Lung microvascular endothelial cell (primary cell): ENCODE measurements at places on chromosomes 5 and 9. TPM values are rescaled to one million over a fixed set of nuclear protein-coding genes. Genes with fewer than 3 reads are reported as not detected.

Gene CXCL14
- not detected in 2 replicates for total RNA-seq

Gene HK3
- total RNA-seq = not detected in 2 replicates

DNA sequence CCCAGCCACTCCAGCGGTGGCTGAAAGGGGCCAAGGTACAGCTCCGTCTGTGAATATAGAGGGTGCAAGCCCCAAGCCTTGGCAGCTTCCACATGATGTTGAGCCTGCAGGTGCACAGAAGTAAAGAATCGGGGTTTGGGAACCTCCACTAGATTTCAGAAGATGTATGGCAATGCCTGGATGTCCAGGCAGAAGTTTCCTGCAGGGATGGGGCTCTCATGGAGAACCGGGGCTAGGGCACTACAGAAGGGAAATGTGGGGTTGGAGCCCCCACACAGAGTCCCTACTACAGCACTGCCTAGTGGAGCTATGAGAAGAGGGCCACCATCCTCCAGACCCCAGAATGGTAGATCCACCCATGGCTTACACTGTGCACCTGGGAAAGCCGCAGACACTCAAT is 23.2 kb downstream of the CCDC125 start:
- no peak for DNase-seq

DNA sequence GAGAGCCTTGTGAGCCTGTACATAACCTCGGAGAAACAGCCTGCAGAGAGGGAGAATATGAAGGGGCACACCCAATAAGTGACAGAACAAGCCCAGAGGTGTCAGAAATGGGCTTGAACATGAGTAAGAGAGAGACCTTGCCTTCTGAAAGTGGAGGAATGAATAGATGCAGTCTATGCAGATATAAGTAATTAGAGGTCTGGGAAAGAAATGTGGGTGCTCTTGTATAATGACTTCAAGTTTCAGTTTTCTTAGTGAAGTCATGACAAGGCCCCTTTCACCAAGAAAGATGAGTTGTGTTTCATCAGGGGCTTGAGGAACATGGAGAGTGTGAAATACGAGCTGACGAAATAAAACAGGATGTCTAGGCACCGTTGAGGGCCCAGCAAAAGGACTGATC is 15.1 kb downstream of the GRAMD2B start:
- DNase-seq = no peak

- no peak for DNase-seq
Observed at GRCh38 chr9:106970976-106971457, 108.1 kb downstream of the ZNF462 start.

GRCh38 chr5:83744821-83745220 is 24.2 kb upstream of the HAPLN1 start:
- DNase-seq = no peak

- DNase-seq = peak; percentile 82
Observed at GRCh38 chr9:36137392-36138004, 965 bp downstream of the GLIPR2 start.

- no peak for DNase-seq
Observed at GRCh38 chr9:93663877-93664548, 87.6 kb downstream of the PHF2 start.

- DNase-seq = no peak
Observed at GRCh38 chr9:126708178-126708577, 94.5 kb downstream of the LMX1B start.

Gene PLAC8L1
- total RNA-seq = 0.20 TPM in 1 of 2 replicates, not detected in the other

Gene FBP2
- not detected in 2 replicates for total RNA-seq

DNA sequence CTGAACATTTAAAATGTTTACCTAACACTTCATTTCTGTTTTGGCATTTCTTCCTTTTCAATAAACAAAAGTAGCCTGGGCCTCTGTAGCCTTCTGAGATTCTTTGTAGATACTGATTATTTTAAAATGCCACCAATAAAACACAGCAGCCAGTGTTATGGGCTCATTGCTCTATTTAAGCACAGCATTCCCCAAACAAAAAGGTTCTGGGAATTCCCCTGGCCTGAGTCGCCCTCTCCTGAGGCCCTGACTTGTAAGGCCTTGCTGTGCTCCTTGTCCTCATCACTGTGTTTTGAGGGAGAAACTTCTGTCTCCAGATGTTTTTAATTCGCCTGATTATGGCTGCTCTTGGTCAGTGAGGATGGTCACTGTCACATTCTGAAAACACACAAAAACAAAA is 33.0 kb upstream of the CTXN3 start:
- DNase-seq = no peak
